ENCODE measurements at places on chromosomes 12 and 14. TPM values are rescaled to one million over a fixed set of nuclear protein-coding genes. Genes with fewer than 3 reads are reported as not detected.

The P2RX2 gene
- total RNA-seq: not detected

The SDSL gene
- 12.5 TPM for total RNA-seq

DNA sequence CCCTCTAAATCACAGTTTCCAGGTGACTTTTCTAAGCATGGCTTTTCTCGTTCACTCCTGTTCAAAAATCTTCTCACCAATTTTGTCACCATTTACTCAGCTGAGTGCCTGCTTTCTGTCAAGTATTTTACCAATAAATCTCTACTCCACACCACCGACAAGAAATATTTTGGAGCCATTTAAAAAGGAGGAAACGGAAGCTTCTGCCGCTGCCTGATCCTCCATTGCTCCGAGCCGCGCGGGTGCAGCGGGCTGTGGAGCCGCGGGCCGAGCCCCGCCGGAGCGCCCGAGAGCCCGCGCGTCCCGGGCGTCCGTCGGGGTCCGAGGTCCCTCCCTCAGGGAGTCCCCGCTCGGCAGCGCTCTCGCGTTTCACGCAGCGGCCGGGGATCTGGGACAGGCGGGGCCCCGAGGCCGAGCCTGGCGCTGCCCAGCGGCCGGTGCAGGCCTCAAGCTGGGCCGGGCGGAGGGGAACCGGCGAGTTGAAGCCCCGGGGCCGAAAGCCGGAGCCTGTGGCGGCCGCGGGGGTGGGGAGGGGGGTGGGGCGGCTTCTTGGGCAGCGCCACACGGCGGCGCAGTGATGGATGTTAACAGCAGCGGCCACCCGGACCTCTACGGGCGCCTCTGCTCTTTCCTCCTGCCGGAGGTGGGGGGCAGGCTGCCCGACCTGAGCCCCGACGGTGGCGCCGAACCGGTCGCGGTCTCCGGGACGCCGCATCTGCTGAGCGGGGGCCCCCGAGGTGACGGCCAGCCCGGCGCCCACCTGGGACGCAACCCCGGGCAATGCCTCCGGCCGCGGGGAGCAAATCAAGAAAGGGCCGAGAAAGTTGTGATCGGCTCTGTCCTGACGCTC, 1.1 kb upstream of the HEBP1 start:
- DNase-seq: peak; percentile 75

DNA sequence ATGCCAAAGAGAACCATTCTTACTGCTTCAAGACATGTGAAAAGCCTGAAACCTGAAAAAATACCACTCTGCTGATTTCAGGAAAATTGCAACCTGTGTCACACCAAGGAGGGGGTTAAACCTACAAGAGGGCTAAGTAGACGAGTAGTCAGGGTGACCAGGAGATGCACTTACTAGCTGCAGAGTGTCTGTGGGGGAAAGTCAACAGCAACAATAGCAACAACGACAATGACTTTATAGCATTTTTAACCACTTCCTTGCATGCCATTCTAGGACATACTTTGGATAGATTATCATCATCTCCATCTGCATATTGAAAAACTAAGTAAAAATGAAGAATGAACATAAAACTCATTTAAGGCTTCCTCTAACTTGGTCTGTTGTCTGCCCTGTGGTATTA, 902.7 kb downstream of the BCL11B start:
- no peak for DNase-seq

DNA sequence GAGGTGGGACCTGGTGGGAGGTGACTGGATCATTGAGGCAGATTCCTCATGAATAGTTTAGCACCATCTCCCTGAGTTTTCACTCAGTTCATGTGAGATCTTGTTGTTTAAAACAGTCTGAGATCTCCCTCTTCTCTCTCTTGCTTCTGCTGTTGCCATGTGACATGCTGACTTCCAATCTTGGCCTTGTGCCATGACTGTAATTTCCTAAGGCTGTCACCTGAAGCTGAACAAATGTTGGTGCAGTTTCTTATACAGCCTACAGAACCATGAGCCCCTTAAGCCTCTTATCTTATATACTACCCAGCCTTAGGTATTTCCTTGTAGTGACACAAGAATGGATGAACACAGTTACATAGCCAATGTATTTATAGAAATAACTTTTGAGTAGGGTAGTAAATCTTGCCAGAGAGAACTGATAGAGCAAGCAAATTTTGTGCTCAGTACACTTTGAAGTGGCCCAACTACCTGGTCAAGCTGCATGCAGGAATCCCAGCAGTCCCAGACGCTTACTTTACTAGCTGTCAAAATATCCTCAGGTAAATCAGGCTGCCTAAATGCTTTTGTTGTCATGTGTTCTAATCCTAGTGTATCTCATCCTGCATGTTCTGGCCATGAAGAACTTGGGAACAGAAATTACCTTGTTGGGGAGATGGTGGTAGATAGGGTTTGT, 445.6 kb upstream of the MIS18BP1 start:
- DNase-seq: no peak

DNA sequence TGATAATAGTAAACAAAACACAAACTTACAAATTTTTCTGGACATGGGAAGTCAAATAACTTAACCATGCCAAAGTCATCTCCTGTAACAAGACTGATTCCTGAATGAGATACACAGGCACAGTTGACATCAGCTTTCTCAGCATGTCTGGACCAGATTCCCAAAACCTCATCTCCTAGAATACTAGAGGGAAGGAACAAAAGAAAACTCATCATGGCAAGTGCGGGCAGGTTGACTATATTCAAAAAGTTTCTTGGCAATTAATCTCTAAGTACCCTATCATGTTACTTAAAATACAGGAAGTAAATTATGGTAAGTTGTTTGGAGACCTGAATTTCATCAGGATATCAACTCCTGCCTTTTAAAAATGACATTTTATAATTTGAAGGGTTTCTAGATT, 53.9 kb downstream of the ZC3H14 start:
- no peak for DNase-seq

DNA sequence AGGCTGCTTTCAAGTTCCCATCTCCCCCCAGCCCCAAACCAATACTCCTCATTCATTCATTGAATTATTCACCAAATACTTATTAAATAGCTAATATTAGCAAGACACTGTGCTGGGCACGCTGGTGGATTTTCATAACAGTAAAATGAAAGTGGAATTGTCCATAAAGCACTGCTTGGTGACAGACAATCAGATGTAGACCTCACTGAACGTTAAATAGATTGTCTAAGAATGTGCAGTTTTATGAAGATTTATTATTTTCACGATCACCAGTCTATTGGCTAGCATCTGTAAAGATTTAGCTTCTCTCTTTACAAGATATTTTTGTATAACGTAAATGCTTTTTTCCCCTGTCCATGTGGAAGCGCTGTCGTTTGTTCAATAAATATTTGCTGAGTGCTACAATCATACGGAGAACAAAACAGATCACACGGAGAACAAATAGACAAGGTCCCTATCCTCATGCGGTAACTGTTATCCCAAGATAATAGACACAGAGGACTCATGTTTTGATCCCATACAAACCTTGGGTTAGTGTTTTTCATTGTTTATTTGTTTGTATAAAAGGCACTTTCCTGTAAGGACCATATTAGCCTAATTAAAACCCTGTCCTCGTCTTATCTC, 397.6 kb downstream of the BCAT1 start:
- DNase-seq: no peak

DNA sequence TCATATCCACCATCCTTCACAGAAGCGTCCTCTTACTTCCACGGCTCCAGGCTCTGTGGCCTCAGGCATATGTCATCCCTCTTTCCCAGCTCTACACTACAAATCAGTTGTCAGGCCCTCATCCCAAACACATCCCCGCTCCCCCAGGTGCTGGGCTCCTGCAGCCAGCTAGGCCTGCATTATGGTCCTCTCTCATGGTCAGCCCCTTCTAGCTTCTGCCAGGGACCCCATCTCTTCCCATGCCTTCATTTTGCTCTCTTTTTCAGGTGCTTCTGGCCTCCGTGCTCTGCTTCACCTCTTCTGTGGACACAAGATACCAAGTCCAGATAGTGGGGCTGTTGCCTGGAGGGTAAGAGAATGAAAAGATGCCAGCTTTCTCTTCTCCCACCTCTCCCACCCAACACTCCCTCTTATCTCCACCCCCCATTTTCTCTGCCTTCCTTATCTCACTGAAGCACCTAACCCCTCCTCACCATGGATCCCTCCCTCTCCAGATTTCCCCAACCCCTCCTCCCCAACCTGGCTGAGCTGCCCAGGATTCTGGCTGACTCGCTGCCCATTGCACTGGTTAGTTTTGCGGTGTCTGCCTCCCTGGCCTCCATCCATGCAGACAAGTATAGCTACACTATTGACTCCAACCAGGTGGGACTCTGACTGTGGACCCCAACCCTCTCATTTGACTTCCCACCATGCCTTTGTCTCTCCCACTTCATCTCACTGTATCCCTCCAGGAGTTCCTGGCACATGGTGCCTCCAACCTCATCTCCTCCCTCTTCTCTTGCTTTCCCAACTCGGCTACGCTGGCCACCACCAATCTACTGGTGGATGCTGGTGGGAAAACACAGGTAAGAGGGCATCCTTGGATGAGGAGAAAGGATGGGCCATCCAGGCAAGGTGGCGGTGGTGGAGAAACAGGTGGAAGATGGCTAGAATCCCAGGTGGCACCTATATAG, 10.4 kb downstream of the B4GALNT1 start:
- no peak for DNase-seq

The SLC24A4 gene
- 1.7 TPM for total RNA-seq

- DNase-seq: no peak
Observed at GRCh38 chr14:21098892-21099595, 589 bp upstream of the ZNF219 start.

The KRT78 gene
- total RNA-seq: not detected

The ABCB9 gene
- 29.7 TPM for total RNA-seq

GRCh38 chr12:38614171-38614570, 291.2 kb downstream of the CPNE8 start:
- no peak for DNase-seq

DNA sequence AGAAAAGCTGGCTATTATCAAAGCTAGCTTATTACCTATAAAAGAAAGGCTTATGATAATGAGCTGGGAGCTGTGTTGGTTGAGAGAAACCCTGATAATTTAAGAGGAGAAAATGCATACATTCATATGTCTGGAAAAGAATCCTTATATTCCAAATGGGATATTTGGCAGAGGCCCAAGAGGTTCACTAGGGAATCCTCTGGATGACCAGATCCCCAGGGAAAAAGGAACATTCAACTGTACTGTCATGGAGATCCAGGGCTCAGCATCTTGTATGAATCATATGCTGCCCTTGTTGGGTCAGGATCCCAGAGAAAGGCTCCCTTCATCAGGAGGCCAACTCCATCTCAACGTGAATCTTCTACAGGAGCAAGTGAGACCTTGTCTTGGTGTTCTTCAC, 16.6 kb upstream of the FBXO34 start:
- no peak for DNase-seq

DNA sequence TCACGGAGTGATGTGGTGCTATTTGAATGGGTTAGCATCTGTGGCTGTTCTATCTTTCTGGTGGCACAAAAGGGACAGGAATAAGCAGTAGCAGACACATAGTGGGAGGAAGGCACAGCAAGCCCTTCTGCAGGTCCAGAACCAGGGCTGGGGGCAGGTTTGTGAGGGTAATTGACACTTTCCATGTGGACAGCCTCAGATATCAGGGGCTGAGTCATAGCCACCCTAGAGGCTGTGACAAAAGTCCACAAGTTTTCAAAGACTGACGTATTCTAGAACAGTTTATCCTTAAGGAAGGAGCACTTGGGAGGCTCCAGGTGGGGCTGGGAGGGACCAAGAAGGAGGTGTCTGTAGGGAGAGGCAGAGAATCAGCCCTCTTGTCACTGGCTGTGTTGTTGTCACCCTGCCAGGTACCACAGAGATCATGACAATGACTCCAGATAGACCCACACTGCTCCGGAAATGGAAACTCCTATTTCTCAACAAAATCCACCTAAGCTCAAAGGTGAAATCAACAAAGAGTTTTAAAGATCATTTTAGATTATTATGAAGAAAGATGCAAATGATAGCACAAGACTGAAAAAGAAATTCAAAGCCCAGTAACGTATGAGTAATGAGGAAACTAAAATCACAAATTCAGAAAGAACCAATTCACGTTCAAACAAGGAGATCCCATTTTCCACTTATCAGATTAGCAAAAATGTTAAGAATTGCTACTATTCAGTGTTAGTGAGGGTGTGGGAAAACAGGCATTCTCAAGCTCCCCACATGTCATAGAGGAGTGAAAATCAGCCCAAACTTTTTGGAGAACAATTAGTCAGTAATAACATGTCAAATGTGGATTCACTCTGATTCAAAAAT, 48.3 kb downstream of the NFKBIA start:
- peak; percentile 91 for DNase-seq

The MAPKAPK5 gene
- 95.7 TPM for total RNA-seq

The KCNC2 gene
- not detected for total RNA-seq

GRCh38 chr14:71449316-71450055, 482.7 kb upstream of the RGS6 start:
- no peak for DNase-seq

DNA sequence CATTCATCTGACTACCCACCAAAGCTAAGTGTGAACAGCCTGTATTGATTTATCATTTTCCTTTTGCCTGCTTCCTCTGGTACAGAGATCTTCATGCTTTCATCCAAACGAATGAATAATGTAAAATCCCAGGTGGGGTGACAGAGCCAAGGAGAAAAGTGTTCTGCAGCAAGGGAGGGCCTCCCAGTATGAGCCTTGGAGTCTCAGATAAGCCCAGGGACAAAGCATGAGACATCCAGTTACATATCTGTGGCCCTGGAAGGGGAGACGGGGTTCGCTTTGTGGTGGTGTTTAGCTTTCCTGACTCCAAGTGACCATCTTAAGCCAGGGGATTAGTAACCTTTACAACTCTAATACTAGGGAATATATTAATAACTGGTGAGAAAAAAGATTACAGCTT, 177.1 kb downstream of the ETV6 start:
- DNase-seq: no peak

DNA sequence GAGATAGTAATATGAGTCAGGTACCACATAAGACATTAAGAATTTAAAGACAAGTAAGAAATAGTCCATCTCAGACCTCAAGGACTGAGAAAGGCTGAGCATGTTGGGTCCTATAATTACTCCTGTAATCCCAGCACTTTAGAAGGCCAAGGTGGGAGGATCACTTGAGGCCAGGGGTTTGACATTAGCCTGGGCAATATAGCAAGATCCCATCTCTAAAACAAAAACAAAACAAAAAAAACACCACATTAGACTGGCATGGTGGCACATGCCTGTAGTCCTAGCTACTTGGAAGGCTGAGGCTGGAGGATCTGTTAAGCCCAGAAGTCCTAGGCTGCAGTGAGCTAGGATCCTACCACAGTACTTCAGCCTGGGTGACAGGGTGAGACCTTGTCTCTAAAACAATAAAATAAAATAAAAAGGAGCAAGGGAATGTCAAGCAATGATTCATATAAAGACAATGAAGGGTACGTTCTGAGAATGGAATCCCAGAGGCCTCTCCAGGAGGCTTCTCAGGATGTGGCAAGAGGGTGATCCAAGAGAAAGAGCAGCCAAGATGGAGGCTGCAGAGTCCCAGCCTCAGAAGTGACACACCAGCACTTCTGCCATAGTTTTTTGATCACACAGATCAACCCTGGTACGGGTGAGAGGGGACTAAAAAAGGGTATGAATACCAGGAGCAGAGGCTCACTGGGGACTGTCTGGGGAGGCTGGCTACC, 206.4 kb downstream of the CRADD start:
- no peak for DNase-seq
